ENCODE measurements at places on chromosomes 12 and 14.

DNA sequence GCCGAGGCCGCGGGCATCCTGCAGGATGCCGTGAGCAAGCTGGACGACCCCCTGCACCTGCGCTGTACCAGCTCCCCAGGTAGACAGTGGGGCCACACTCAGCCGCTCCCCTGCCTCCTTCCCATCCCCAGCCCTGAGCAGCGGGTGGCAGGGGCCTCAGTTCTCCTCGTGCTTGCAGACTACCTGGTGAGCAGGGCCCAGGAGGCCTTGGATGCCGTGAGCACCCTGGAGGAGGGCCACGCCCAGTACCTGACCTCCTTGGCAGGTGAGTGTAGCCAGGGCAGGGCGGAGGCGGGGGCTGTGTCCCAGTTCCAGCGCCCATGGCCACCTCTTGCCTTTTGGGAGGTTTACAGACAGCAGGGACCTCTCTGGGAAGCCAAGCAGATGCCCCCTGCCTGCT lies 22.9 kb downstream of the HIP1R start:
- no peak for DNase-seq

DNA sequence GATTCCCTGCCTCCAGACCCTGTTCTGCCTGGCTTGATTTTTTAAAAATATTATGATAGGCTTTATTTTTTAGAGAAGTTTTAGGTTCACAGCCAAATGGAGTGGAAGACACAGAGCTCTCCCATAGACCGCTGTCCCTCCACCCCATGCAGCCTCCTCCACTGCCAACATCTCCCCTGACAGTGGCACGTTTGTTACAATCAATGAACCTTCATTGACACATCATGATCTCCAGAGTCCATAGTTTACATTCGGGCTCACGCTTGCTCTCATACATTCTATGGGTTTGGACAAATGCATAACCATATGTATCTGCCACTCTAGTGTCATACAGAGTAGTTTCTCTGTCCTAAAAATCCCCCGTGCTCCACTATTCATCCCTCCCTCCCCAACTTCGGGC lies 15.9 kb upstream of the PPP1R13B start:
- DNase-seq = no peak

DNA sequence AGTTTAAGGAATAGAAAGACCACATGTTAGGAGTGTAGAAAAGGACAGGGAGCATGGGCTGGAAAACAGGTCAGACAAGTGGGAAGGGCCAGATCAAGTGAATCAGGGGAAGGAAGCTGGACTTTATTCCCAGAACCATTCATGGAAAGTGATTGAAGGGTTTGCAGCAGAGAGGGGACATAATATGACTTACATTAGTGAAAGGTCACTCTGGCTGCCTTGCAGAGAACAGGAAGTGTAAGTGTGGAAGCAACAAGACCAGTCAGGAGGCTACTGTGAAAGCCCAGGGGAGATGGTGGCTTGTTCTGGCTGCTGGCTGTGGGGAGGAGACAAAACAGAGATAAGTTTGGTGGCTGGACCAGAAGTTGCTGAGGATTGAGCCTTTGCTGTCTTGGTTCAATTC lies 69.1 kb downstream of the VCPKMT start:
- no peak for DNase-seq

DNA sequence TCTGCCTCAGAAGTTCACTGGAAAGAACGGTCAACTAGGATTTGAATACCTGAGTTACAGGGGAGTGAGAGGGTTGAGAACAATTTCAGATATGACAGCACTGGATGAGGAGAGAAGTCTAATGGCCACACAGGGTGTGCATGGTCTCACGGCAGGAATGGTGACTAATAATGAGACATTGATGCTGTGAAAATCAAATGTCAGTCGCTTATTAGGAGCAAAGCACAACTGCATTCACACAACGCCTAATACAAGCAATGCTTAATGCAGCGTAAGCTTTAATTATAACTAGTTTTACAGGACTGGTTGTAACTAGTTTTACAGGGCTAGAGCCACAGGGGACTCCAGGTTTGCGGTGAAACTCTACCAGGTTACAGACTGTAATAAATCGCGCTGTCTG lies 23.4 kb upstream of the PRIMA1 start:
- no peak for DNase-seq

DNA sequence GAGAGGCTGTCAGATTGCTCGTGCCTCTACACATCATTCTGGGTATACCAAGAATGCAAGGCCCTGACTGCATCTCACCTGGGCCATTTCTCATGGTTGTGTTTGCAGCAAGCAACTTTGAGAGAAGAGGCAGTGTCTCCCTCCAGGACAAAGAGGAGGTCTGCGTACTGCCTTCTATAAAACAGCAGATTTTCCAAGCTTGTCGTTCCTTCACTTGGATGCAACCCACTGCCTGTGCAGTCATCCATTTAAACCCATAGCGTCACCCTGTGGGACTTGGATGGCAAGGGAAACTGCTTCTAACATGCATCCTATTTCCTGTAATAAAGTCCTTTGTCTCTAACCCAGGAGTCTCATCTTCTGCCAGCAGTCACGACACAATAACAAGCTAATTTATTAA lies 1.3 kb downstream of the POMT2 start:
- DNase-seq = no peak

- DNase-seq = no peak
Observed at GRCh38 chr14:74784634-74785033, 21.5 kb downstream of the YLPM1 start.

- no peak for DNase-seq
Observed at GRCh38 chr14:37816135-37816534, 220.7 kb downstream of the TTC6 start.

- DNase-seq = peak; percentile 53
Observed at GRCh38 chr14:75578102-75578785, at the start of gene FLVCR2. Gene FLVCR2, plus strand, starts transcription at chr14:75578620. Its CDS starts 353 bp downstream, at chr14:75578973.

- DNase-seq = no peak
Observed at GRCh38 chr12:78191611-78192010, 360.9 kb downstream of the NAV3 start.

DNA sequence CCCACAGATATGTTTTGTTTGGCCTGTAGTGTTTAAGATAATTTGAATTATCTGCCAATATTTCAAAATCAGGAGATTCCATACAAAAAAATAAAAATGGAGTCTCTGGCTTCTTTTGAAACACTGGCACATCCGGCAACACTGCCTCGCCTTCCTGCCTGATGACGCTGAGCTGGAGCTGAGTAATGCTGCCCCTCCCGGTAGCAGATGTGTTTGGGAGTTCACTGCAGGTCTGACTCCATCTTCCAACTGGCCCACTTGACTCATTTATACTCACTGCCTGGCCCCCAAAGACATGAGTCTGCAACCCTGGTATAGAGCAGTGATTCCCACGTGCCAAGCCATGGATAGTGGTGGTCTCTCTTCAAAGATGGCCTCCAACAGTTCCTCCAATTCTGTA lies 7.4 kb downstream of the CIT start:
- DNase-seq = no peak

- DNase-seq = no peak
Observed at GRCh38 chr12:126189856-126190255, 1124.6 kb downstream of the AACS start.

GRCh38 chr14:72653026-72653425 lies 240.9 kb downstream of the DPF3 start:
- no peak for DNase-seq

DNA sequence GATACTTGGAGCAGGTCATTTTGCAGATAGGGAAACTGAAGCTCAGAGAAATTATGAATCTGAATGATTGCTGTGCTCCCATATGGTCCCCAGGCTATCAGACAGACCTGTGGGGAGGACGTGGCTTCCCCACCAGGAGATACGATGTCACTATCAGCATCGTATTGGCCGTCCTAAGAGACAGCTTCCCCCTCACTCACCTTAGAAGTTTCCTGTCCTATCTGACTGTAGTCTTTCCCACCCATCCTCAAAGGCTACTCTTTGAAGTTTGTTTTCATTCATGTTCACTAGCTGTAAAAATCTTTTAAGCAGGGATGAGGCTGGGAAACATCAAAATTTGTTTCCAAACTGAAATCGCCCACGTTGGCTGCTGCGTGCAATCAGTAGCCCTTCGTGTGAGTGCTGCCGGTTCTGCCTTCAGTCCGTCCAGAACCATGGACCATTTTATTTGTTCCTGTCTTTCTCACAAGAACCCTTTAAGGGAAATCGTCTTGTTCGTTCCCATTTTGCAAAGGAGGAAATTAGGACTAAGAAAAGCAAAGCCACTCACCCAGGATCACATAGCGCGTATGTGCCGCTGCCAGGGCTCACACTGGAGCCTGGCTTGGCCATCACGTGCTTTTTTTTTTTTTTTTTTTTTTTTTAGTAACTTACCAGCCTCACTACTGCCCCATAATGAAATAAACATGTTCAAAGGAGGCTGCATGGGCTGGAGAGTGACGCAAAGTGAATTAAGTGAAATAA lies 1.0 kb upstream of the KDM2B start:
- DNase-seq = no peak

- DNase-seq = no peak
Observed at GRCh38 chr12:68794653-68795251, 13.2 kb upstream of the MDM2 start.

- no peak for DNase-seq
Observed at GRCh38 chr12:19227190-19227879, 97.8 kb downstream of the PLEKHA5 start.

DNA sequence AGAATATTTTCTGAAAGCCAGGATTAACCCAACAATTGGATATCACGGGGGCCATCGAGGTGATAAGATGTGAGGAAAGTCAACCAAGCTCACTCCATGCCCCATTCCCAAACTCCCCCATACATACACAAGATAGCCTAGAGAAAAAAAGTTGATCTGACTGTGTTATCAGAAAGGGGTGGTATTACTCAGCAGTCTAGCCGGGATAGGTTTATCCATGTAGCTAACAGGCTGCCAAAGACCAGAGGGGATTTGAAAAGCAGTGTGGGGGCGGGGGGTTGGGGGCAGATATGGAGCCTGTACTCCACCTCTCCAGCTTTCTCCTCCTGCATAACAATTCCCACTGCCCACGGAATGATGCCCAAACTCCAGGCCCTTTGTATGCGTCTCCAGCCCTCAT lies 13.2 kb upstream of the MAP1LC3B2 start:
- no peak for DNase-seq
